ENCODE measurements at places on chromosomes 1 and 21.

GRCh38 chr1:220999872-221000863 is 120.9 kb downstream of the HLX start:
- no peak for DNase-seq

- no peak for DNase-seq
Measured at GRCh38 chr1:59827055-59827643, 12.4 kb downstream of the HOOK1 start.

DNA sequence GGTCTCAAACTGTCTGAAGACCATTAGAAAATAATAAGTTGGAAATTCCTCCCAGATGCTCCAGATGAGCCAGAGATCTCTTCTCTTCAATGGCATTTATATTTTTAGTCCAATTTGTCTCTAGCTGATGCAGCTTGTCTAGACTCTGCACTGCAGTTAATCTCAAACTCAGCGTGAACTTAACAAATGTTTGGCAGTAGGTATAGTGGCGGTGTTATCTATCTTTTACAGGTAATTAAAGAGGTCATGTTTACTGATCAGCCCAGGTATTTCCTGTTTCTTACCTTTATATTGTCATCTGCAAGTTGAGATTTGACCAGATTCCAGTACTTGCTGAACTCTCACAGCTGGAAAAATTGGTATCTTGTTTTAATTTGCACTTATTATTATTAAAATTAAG is 1024.5 kb upstream of the ADGRL2 start:
- DNase-seq = no peak

- DNase-seq = no peak
Measured at GRCh38 chr1:114322734-114323133, 169.1 kb upstream of the SYT6 start.

- no peak for DNase-seq
Measured at GRCh38 chr21:45461369-45461750, 56.4 kb downstream of the COL18A1 start.

GRCh38 chr1:21005466-21006239 is 171.0 kb downstream of the EIF4G3 start:
- DNase-seq = no peak

- DNase-seq = no peak
Measured at GRCh38 chr21:43740497-43741156, 21.7 kb downstream of the PDXK start.

- DNase-seq = no peak
Measured at GRCh38 chr1:90821152-90821787, 104.2 kb upstream of the BARHL2 start.

DNA sequence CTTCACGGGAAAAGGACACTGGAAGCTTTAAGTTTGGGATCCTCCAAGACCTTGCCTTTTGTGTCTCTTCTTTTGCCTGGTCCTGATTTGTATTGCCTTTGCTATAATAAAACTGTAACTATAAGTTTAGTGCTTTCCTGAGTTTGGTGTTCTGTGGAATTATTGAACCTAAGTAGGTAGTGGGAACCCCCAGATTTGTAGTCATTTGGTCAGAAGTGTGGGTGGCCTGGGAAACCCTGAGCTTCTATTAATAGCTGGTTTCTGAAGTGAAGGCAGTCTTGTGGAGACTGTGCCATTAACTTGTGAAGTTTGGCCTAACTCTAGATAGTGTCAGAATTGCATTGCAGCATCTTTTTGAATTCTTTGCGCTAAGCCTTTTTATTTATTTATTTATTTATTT is 6.8 kb upstream of the MYCL start:
- DNase-seq = no peak

DNA sequence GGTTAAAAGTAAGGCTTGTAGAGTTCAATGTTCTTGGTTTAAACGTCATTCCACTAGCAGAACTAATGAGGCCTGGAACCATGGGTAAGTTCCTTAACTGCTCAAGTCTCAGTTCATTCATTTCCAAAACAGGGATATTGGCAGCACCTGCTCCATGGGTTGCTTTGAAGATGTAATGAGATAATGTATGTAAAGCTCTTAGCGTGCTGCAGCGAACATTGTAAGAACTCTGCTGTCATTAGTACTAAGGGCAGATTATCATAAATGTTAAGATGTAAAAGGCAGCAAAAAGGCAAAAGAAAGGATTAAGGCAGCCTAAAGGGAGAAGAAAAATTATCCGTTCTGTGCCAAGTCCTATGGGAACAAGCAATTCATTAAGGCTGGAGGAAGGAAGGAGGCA is 129.1 kb upstream of the NGF start:
- no peak for DNase-seq

DNA sequence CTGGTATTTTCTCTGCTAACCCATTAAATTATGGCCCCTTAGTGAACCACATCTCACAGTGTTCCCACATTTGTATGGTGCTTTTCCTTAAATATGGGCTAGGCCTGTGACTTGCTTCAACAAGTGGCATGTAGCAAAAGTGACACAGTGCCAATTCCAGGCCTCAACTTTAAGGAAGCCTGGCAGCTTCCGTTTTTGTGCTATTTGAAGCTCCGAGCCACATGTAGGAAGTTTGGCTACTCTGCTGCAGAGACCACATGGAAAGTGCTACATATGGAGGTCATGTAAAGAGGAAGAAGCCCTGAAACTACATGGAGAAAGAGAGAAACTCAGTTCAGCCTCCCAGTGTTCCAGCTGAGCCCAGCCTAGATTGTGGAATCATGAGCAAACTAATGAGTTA is 28.5 kb upstream of the DR1 start:
- DNase-seq = no peak

GRCh38 chr1:162259894-162260455 is 116.7 kb downstream of the SPATA46 start:
- no peak for DNase-seq

DNA sequence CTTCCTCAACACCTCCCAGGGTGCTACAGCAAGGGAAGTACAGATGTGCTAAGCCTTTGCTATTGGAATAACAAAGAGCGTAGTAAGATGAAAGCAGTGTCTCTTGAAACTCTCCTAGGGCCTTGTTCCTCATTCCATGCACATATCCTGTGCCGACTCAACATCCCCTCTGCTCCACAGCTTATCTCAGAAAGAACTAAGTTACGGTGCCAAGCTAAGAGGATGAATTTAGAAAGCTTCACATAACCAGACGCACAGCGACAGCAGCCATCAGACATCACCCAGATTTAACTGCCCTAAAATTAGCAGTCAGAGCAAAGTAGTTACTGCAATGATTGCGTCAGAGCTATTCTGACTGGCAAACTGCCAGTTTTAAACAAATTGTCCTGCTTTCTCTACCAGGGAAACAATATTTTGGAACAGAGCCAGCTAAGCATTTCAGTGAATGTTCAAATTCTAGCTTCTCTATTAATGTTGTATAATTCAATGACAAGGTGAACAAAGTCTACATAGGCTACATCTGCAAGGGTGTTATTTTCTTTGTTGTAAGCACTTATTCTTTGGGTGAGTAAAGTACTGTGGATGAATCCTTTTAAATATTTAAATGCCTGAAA is 9.5 kb downstream of the SIPA1L2 start:
- DNase-seq = no peak

GRCh38 chr21:35619184-35619583 is 441.1 kb downstream of the SETD4 start:
- no peak for DNase-seq

GRCh38 chr1:242133796-242134195 is 134.9 kb upstream of the MAP1LC3C start:
- DNase-seq = no peak

DNA sequence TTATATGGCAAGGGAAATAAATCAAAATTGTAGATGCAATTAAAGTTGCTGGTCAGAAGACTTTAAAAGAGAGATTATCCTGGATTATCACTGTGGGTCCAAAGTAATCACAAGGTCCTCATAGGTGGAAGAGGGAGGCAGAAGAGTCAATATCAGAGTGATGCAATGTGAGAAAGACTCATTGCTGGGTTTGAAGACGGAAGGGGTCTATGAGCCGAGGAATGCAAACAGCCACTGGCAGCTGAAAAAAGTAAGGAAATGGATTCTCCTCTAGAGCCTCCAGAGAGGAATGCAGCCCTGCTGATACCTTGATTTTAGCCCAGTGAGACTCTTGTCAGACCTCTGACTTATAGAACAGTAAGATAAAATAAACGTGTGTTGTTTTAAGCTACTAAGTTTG is 59.8 kb upstream of the MUTYH start:
- no peak for DNase-seq

DNA sequence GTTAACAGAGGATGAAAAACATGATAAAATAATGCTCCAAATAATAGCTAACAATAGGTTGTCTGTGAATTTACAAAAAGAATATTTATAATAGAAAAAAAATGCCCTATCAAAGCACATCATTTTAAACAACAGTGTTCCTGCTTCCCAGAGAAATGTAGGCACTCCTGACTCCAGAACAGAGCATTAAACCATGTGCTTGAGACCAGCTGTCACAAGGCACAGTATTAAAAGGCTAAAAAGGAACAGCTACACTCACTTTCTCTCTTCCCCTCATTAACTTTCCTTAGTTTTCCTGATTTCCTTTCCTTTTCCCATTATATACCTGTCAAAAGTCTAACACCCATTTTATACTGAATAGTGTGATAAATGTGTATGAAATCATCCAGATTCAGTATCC is 10.9 kb downstream of the VAV3 start:
- DNase-seq = no peak

DNA sequence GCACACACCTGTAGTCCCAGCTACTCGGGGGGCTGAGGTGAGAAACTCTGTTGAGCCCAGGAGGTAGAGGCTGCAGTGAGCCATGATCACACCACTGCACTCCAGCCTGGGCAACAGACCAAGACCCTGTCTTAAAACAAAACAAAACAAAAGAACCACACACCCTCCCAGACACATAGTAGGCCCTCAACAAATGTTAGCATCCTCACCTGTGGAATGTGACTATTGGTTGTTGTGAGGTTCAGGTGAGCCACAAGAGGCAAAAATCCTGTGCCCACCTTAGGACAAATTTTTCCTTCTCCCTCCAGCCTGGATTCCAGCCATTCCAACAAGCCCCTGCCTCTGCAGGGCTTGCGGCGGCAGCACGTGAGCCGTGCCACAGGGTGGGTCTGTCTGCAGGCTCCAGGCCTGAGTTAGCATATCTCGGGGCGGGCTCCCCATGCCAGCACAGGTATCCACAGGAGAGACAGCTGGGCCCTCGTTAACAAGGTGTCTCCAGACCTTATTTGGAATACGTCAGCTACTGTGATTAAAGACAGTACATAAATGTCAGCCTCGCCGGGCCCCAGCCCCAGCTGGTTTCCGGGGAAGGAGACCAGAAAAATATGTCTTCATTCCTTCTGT is 17.4 kb downstream of the C1QB start:
- DNase-seq = no peak

DNA sequence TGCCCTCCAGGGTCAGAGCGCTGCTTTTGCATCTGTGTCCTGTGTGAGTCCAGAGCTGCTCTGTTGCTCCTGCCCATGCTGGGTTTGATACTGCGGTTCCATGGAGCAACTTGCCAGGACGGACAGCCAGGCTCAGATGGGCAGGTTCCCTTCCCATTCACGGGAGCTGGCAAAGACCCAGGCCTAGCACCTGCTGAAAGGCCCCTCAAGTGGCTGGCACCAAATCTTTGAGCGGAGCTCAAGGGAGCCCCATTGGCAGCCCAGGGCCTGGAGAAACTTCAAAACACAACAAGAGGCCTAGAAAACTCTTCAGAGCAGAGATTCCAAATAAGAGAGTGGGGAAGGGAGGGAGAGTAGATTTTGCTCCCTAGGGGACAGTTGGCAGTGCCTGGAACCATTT is 97.2 kb downstream of the ACTL8 start:
- DNase-seq = no peak

DNA sequence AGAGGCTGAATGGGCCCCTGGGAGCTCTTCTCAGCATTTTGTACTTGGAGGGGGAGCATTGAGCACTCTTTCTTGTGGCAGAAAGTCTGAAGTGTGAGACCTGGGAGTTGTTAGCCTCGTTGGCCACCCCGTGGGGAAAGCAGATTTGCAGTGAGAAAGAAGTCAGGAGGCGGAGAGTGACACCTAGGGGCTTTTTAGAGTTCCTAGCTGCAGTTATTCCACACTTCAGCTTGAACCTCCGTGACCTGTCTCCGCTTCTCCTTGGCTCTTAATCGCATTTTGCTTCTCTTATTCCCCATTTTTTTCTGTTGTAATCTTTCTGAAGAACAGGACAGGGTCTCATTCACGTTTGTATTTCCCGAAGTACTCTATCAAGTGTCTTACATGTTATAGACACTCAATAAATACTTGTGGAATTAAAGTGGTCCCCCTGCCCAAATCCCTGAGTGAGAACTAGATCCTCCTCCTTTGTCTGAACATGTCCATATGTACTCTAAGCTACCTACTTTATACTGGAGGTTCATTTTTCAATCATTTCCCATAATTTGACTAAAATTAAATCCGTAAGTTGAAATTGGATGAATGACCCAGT is 14.5 kb upstream of the C1orf141 start:
- no peak for DNase-seq

DNA sequence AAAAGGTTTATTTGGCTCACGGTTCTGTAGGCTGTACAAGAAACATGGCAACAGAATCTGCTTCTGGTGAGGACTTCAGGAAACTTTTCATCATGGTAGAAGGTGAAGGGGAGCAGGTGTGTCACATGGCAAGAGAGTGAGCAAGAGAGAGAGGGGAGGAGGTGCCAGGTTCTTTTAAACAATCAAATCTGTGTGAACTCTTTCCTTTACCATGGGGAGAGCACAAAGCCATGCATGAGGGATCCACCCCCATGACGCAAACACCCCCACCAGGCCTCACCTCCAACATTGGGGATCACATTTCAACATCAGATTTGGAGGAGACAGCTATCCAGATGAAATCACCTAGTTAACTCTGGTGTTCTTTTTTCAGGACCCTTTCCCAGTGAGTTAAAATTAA is 103.6 kb downstream of the GALNT2 start:
- DNase-seq = no peak

- no peak for DNase-seq
Measured at GRCh38 chr1:54986025-54986424, 5.6 kb downstream of the TMEM61 start.

- DNase-seq = no peak
Measured at GRCh38 chr1:210489491-210489890, 160.8 kb downstream of the HHAT start.

Data from stimulated activated CD8-positive, alpha-beta memory T cell treated with anti-CD3 and anti-CD28 coated beads, Interleukin-15, amount 100 ng/mL, for 4 hours (primary cell).